ENCODE measurements at places on chromosomes 2 and 18.
A peak's percentile ranks its signal among the peaks of the same experiment; 100 is the strongest.

DNA sequence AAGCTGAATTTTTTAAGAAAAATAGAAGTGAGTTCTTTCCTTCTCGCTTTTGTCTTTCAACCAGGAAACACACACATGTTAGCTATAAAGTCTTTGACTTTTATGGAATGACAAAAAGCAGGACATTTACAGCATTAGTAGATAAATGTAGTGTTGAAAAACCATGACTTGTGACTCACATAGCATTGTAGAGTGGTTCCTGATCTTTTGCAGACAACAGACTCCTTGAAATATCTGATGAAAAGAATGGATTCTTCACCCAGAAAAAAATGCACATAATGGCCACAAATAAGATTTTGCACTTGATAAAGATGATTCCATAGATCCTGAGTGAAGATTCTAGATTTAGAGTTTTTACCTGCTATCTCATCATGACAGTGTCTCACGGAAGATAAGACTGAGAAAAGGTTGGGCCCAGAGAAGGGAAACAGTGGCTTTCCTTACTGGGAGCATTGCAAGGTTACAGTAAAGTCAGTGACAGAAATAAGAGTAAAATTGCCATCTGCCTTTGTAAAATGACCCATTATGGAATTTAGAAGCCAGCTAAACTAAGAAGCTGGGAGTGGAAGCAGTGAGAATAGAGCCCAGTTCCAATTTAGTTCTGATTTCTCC lies 14.0 kb downstream of the SMARCAL1 start:
- peak; percentile 48 for DNase-seq

DNA sequence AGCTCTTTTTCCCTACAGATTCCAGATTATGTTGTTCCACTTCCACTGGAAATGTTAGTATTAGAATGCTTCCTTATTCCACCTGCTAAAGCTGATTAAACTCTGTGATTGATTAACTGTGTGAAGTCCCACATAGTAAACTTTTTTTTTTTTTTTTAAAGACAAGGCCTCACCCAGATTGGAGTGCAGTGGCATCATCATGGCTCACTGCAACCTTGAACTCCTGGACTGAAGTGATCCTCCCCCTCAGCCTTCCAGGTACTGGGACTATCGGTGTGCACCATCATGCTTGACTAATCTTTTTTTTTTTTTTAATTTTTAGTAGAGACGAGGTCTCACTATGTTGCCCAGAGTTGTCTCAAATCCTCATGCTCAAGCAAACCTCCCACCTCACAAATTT lies 108.5 kb upstream of the RBMS1 start:
- no peak for DNase-seq

DNA sequence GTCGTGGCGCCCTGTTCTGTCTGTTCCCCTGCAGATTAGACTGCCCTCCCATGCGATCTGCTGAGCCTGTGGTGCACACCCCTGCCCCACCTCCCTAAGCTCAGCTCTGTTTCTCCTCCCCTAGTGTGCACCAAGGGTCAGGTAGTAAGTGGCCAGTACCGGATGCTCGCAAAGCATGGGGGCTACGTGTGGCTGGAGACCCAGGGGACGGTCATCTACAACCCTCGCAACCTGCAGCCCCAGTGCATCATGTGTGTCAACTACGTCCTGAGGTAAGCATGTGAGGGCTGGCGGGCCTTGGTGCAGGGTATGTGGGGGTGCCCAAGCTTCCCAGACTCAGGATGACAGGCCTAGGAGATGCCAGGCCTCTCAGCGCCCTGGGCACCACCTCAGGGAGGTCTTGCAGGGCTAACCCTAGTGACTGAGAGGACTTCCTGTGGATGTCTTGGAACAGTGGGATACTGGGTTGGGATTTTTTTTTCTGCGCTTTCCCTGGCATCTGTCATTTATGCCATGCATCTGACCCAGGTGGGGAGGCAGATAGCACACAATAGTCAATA lies 78.4 kb downstream of the EPAS1 start:
- DNase-seq, result no peak

DNA sequence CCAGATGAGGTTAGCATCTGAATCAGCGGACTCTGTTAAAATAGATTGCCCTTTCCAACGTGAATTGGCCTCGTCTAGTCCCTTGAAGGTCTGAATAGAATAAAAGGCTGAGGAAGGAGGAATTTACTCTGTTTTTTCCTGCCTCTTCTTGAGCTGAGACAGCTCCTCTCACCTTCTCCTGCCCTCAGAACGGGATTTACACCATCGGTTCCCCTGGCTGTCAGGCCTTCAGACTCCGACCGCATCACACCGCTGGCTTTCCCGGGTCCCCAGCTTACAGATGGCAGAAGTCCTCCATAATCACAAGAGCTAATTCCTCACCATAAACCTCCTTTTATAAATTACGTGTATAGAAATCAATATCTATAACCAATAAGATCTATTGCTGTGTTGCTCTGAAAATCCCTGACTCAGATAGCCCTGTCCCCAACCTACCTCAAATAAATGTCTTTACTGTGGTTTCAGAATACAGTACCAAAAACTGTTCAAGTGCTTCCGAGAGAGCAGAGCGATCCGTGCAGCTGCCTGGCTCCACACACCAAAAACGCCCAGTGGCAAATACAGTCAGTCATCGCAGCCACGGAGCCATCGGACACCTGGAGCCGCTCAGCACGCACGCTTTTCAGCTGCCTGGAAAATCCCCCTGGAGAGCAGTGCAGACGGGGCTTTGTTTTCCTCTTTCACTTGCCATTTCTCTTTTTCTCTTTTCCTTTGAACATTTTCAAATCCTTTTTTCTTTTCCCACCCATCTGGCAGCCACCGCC lies 196.9 kb downstream of the NRP2 start:
- no peak for DNase-seq

DNA sequence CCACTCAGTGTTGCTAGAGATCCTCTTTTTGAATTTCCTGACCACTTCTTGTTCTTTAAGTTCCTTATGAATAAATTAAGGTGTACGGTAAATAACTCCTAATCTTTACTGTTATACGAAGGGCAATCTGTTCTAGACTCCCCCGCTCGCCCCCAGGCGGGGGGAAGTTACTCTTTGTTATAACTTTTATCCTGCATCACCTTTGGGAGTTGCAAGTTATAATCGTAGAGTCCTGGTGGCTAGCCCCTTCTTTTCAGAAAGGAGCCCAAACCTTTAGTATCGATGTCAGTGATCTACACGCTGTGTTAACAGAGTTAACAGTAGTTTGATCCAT lies 652 bp downstream of the GCA start:
- DNase-seq, result no peak

DNA sequence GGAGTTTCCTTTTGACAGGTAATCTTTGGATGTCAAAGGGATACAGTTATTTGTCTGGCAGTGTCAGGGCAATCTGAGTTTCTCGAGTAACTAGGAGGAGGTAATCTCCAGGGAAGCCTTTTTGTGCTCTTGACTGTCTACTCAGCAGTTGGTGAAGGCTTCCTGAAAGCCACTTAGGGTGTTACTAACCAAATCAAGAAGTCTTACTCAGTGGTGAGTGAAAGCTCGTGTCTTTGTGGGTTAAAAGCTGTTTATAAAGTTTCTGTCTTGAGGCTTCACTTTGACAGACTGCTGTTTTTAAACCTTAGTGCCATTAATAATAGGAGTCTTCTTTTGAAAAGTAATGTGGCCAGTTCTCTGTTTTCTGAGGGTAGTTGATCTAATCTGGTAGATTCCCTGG lies 1.7 kb downstream of the THSD7B start:
- no peak for DNase-seq

- DNase-seq, result no peak
Observed at GRCh38 chr2:41725901-41726300, 321.9 kb upstream of the PKDCC start.

DNA sequence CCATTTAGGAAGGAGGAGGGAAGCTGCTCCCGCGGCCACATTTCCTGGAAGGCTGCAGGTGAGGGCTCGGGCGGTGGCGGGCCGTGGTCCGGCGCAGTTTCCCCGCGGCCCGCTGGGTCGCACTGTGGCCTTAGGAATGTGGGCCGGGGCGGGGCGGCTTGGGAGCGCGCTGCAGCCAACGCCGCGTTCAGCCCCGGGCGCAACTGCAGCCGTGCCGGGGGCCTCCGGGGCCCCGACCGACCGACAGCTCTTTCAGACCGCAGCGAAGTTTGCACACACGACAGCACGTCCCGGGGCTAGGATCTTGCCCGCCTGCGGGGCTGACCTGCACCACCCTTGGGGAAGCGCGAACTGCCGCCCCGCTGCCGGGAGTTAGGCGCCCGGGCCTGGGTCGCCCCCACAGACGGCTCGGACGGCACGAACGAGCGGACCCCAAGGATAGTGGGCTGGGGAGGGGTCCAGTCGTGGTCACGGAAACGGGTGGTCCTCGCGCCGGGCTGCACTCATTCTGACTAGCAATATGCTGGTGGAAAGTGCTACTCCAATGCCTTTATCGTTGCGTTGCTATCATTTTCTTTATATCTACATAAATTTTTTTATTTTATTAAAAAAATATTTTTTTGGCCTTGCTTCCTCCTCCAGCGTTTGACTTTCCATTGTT lies 69.9 kb upstream of the DLX2 start:
- peak; percentile 59 for DNase-seq

DNA sequence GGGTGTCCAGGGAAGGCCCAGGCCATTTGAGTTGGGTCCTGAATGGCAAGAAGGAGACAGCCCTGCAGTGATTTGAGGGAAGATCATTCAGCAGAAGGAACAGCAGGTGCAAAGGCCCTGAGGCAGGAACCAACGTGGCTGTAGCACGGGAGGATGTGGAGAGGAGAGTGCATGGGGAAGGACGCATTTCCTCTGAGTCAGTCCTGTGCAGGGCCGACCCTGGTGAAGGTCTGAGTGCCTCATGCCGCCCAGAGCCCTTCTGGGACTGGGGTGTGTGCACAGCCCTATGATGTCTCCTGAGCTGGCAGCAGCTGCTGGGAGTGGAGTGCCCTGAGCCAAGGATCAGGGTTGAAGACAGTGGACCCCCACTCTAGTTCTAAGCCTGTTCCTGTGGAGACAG lies 17.9 kb upstream of the ARHGEF4 start:
- DNase-seq, result no peak

DNA sequence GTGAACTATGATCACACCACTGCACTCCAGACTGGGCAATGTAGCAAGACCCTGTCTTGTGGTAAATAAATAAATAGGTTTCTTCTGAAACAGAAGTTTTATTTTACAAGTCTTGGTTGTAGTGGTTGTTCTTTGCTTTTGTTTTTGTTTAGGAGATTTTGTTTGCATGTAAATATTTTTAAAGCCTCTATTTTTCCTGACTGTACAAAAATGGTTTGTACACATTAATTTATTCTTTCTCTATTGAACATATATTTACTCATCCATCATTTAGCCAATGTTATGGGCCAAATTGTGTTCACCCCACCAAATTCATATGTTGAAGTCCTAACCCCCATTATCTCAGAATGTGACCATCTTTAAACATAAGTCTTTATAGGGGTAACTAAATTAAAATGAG lies 580.1 kb downstream of the EPHA4 start:
- DNase-seq, result no peak

DNA sequence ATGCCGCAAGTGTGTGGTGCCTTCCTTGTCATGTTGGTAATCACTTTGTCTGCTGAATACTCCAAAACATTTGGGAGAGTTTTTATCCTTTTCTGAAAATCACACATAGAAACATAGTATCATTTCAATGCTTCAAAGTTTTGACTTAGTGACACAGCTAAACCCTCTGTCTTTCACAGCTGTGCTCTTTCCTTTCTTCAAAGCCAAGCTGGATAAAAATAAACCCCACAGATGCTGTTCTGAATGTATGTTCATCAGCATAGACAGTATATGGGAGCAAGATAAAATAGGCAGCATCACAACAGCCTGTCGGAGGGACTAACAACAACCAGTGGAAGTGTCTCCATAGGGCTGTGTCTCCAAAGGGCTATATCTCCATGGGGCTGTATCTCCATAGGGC lies 331.3 kb upstream of the DCC start:
- no peak for DNase-seq

DNA sequence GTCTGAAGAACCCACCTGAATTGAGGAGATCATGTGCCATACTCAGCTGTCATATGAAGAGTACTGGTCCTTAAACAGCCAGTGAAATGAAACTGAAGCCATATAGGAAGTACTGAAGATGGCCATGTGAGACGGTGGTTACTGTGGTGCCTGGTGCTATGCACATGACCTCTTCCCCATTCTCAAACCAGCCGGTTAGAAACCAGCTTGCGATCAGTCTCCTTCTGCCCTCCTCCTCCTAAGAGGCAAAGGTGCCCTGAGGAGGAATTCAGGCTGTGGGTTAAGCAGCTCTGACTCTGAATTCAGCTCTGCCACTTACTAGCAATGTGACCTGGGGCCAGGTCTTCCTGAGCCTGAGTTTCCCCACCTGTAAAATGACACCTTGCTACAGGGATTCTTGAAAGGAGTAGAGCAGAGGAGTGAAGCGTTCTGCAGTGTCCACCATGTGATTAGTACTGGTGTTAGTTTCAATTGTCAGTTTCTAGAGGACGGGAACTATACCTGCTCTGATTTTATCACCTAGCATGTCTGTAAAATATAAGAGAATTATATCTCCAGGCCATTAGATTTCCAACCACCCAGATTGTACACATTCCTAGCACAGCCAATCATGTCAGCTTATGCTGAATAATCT lies 5.1 kb downstream of the FECH start:
- no peak for DNase-seq

- DNase-seq, result no peak
Observed at GRCh38 chr2:120983344-120983743, 247.7 kb downstream of the GLI2 start.

- DNase-seq, result no peak
Observed at GRCh38 chr2:241034490-241035141, 36.2 kb downstream of the SNED1 start.

GRCh38 chr2:132671151-132671835 lies 1.3 kb upstream of the LYPD1 start:
- peak; percentile 89 for DNase-seq

DNA sequence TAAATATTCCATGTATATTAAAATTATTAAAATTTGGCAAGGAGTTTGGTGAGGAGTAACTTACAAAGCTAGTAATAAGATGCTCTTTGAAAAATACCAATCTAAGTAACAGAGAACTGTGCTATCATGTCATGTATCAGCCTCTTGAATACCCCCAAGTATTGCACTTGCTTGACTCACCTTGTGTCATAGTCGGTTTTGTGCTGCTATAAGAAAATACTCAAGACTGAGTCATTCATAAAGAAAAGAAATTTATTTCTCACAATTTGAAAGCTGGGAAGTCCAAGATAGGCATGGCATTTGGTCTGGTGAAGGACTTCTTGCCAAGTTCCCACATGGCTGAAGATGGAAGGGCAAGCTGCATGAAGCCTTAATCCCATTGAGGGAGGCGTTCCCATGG lies 179.2 kb downstream of the MEMO1 start:
- DNase-seq, result peak; percentile 13

DNA sequence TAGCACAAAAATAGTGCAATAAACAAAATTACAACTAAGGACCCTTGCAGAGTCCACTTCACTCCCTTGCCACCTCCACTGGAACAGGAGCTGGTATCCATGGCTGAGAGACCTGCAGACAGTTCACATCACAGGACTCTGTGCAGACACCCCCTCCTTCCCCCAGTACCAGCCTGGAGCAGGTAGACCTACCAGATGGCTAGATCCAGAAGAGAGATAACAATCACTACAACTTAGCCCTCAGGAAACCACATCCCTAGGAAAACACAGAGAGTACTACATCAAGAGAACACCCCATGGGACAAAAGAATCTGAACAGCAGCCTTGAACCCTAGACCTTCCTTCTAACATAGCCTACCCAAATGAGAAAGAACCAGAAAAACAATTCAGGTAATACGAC lies 49.8 kb downstream of the FBXO15 start:
- DNase-seq, result no peak

Measured in fibroblast of skin of back (primary cell).